ENCODE measurements at places on chromosomes 12 and 14.

GRCh38 chr12:18895946-18896345 lies 158.0 kb downstream of the CAPZA3 start:
- no peak for DNase-seq

- DNase-seq = no peak
These were observed 19.5 kb downstream of the PRICKLE1 start for GRCh38 chr12:42570076-42570475.

DNA sequence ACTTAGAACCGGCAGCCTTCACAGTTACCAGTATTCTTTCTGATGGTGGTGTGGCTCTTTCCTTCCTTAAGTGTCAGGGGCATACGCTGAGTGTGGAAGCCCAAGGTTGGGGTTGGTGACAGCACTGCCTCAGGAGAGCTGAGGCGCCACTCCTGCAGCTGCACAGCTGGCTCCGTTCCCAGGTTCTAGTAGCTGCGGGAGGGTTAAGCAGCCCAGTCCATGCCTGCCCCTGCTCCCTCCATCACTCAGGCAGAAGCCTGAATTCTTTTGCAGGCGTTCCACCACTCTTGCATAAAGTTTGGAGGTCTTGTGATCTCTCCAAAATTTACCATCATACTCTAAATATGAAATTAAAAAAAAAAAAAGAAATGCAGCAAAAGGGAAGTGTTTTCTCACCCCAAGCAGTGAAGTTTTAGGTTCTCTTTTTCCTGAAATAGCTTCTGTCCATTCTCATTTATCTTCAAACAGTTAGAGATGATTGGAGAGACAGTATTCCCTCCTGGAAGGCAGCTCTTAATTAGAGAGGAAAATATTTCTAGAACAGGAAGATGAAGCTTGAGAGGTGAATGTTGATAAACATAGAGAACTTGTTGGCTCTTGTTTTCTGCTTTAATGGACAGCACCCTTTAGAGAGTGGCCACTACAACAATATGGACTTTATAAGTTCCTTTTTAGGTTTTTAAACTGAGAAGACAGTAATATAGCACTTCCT lies 136.1 kb downstream of the FGD4 start:
- DNase-seq = no peak

- no peak for DNase-seq
These were observed 878.1 kb downstream of the C12orf50 start for GRCh38 chr12:87150969-87151662.
